ENCODE measurements at places on chromosomes 16 and 17. TPM values are rescaled to one million over a fixed set of nuclear protein-coding genes. Genes with fewer than 3 reads are reported as not detected.

- no peak for DNase-seq
These were observed 10.8 kb upstream of the WSCD1 start for GRCh38 chr17:6059406-6059805.

The ARRB2 gene
- 20.6 TPM for polyA plus RNA-seq

The CCDC154 gene
- polyA plus RNA-seq = 1.7 TPM

GRCh38 chr17:27326051-27326450, 32.1 kb downstream of the WSB1 start:
- no peak for DNase-seq

- peak; percentile 11 for DNase-seq
These were observed 90.9 kb downstream of the PARN start for GRCh38 chr16:14539156-14539555.

DNA sequence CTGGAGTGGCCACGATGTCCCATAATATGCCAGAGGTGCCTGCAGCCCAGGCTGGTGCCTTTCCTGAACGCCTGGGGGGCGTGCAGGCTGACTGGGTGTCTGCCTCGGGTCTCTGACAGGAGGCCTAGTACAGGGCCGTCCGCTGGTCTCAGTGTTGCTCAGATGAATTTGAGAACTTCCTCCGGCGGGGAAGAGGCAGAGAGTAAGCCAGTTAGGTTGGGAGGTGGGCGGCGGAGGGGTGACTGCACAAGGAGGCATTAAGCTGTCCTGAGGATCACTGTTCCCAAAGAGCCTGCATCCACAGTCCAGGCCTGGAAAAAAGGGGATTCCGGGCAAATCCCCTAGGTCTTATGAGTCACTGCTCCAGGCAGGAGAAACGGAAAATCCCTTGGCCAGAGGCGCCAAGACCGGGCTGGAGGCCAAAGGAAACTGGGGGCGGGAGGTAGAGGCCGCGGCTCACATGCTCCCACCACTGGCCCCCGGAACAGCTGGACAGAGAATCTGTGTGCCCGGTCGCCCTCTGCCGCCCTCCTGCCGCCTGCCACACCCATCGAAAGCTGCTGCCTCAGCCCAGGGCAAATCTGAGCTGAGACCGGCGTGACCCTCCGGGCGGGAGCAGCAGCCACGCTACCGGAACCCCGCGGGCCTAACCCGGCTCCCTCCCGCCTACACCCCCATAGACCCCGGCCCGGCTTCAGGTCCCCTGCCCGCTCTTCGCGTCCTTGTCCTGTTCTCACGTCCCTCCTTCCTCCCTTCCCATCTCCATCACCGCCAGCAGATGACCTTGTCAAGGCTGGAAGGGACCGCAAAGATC, 1.2 kb downstream of the TRIM47 start:
- peak; percentile 98 for DNase-seq

DNA sequence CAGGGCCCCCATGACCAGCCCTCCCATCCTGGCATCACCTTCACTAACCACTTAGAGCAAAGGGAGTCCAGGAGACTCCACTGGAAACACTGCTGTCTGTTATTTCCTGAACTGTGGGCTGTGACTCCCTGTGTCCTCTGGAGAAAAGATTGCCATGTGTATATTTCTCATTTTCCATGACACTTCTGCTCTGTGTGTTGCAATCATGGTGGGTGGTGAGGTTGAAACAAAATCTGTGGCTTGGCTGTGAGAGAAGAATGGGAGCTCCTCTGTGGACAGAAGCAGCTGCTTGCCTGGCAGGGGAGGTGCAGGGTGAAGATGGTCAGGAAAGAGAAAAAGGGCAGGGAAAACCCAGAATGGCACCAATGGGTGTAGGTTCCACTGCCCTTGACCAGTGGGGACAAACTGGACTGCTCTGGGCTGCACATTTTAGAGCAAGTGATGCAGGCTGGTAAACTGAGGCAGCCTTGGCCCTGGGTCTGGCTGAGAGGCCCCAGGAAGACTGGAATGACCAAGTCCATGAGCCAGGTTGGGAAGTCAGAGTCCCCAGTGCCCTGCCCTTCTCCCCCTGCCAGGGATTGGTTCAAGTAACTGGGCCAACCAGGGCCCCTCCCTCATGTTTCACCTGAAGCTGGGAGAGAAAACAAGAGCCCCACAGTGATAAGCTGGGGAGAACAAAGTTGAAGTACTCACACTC, 314.3 kb downstream of the C16orf95 start:
- no peak for DNase-seq

- DNase-seq = no peak
These were observed 5.9 kb downstream of the GNGT2 start for GRCh38 chr17:49204516-49204915.
